Activated T-cell treated with anti-CD3 and anti-CD28 coated beads for 24 hours (primary cell): ENCODE measurements at places on chromosomes 4 and X.

- no peak for DNase-seq
Measured at GRCh38 chr4:66430856-66431255, 760.6 kb upstream of the EPHA5 start.

DNA sequence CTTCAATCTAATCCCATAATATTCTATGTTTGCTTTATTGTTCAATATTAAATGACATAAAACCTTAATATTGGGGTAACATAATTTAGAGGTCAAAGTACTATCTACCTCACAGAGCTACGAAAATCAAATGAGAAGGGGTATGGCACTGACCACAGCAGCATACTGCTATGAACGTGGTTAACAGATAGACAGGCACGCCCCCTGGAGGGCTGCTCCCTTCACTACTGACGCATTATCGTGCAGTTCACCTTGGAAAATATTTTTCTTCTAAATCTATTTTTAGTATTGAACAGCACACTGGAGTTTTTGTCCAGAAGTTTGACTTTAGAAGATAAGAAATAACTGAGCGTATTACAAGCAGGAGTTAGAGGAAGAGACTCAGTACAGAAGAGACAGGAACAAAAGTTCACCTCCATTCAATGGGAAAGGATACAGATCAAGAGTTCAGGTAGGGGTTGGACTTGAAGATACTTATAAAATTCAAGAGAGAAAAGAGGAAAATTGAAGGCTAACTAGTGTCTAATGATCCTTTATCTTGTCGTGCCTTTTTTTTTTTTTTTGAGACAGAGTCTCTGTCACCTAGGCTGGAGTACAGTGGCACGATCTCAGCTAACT, 22.7 kb downstream of the MAP9 start:
- DNase-seq = peak; percentile 9

GRCh38 chrX:11967986-11968869, 170.0 kb upstream of the FRMPD4 start:
- DNase-seq = no peak

DNA sequence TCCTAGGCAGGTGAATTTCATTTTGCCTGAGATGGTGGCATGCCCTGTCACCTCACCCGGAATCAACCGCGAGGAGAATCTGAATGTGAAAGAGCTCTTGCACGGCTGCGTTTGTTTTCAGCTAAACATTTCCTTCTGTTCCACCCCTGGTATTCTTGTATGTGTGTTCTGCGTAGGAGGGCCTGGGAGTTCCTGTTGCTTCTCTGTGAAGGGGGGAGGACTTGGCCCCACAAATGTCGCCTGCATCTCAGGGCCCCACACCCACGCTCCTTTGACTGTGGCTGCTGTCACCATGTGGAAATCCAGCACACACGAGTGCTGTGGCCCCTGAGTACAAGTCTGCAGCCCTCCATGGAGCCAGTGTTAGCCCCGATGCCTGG, 45.8 kb upstream of the CLCN4 start:
- DNase-seq = peak; percentile 54

GRCh38 chrX:41482154-41482850, 35.2 kb downstream of the NYX start:
- DNase-seq = no peak

- no peak for DNase-seq
Measured at GRCh38 chrX:153854702-153855101, 24.4 kb upstream of the PDZD4 start.

- DNase-seq = no peak
Measured at GRCh38 chr4:142933207-142933606, 87.1 kb upstream of the INPP4B start.

- no peak for DNase-seq
Measured at GRCh38 chr4:2059046-2059725, at the start of gene NAT8L. Gene NAT8L, plus strand, starts transcription at chr4:2059327. Its CDS starts 185 bp downstream, at chr4:2059512.

DNA sequence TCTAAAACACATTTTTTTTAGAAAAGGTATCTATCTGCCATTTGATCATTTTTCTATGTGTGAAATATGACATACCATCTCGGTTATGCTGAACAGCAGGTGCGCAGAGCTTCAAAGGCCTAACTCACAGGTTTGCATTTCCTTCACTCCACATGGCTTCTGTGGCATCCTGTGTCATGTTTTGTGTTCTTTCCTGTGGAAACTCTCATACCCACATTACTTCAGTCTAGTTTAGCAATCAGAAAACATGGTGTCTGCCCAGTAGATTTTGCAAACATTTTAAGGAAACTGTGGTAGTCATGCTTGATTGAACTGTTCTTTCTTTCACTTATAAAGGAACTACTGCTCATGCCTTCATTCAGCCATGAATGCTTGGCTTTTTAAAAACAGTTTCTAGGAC, 11.3 kb upstream of the ARAP2 start:
- peak; percentile 36 for DNase-seq

DNA sequence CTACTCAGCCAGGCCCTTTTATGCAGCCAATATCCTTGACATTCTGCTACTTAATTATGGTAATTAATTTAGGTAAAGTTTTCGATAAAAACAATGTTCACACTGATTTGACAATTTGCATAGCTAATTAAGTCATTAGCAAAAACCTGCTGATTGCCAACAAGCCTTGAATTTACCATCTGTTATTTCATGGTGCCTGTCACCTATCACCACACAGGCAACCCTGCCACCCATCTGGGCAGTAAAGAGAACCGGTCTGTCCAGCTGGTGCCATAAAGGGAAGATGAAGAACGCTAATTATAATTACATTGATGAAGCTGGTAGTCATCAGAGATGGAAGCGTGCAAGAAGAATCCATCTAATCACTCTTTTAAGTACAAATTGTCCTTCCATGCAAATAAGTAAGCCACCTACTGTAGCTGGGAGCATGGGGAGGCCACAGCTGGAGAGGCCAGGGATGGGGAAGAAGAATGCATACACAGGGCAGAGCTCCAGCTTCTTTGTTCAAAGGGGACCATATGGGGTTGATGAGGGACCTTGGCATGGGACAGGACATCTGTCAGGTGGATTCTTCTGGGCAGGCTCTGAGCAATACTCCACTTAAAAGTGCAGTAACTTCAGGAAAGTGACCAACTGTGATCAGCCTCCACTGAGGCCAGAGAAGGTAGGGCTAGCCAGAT, 277.3 kb upstream of the TAPT1 start:
- DNase-seq = no peak

DNA sequence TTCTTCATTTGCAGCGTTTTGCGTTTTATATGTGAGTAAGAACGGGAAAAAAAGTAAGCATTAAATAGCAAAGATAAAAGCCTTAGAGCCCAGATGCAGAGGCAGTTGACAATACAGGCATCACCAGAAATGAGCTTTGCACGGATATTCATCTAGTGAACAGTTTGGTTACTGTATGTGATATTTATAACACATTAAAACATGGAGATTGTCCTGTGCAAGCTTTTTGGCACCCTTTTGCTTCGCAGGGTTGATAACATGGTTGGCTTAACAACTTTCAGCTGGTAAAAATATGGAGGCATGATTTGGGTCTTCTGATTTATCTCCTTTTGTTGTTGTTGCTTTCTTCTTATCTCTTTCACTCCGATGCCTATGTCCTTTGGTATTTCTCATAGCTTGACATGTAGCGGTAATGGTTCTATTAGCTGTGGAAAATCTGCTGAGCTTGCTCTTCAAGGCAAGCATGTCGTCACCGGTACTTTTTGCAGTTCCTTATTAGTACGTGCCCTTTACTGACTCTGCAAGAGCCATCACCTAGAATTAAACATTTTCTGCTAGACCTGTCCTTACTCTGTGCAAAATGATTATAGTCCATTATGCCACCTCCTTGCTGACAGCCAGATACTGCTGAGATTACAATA, 102.9 kb downstream of the PCDH7 start:
- no peak for DNase-seq

DNA sequence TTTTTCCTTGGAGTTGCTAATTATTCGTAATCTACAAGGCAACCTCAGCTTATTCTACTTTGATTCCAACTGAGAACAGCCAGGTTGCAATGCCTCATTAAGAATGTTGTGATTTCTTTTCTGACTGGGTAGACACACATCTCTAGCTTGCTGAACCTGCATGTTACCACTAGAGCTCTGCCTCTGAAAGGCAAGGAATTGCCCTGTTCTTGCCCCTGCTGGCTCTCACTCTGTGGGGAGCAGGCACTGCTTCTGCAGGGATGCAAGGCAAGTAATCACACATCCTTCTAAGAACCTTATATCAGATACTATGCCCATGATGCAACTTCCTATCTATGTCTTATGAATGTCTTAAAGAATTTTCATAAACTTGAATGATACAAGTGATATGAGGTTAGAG, 503.2 kb downstream of the PACRGL start:
- DNase-seq = no peak

DNA sequence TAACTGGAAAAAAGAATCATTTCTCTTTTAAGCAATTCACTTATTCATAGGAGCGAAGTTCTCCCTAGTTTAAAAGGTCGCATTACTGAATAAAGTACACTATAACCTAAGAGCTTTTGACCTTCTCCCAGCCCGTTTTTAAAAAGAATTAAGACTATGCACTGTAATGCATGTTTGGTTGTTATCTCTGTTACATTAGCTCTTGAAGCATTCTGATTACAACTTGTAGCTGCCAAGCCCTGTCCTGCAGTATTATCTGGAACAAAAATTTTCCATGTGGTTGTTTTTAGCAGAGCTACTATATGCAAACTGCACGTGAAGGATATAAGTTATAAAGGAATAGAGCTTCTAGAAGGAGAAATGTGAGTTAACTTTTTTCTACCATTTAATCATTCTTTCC, 8.1 kb downstream of the GAB1 start:
- DNase-seq = no peak

DNA sequence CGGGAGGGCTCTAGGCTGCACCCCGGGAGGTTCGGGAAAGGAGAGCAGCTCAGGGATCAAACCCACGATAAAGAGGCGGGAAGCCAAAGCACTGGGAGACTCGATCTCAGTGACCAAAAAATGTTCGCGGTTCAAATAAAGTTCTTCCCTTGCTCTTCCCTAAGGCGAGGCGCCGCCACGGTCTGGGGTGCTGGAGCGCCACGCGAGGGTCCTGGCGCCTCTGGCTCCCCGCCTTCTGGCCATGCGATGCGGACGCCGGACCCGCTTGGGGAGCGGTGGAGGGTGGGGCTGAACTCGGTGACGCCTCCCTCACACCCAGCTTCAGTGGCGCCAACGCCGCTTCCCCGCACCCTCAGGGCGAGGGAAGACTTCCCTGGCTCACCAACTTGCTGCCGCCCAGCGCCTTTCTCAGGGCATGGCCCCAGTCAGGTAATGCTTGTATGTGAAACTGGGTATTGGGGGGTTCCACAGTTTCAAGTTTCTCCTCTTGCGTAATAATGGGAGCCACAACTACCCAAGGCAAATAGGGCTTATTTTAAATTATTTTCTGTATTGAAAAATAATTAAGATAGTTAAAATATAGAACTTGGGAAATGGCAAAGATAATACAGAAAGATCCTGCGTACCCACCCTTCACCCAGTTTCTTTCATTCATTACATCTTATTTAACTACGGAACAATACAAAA, at the start of gene QRFPR:
TSS of gene QRFPR (minus strand) at position 243 of the 687 bp plus-strand sequence. CDS start 371 bp downstream, outside the sequence.
- no peak for DNase-seq

DNA sequence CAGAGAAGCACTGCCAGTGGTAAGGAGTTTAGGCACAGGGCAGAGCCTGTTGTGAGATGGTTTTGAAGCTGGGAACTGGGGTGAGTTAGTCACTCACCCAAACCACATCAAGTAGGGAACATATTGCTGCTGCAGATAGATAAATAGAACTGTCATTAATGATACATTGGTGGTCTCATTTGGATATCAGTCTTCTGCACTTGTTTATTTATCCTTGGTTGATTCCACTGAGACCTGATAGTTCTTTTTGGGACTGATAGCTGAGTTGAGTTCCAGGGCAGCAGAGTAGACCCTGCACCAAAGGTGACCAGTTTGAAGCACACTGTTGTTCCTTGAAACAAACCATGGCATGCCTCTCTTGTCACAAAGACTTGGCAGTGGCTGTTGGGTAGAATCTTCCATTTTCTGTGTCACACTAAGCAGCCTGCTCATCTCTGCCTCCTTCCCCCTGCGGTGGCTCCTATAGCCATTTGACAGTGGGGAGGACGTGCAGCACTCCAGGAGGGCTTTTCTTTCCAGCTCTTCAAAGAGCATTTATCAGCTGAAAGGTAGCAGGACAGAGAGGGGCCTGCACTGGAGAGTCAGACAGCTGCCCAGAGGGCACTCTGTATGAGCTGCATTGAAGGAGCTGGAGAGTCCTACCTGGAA, 59.7 kb upstream of the TMEM164 start:
- no peak for DNase-seq

DNA sequence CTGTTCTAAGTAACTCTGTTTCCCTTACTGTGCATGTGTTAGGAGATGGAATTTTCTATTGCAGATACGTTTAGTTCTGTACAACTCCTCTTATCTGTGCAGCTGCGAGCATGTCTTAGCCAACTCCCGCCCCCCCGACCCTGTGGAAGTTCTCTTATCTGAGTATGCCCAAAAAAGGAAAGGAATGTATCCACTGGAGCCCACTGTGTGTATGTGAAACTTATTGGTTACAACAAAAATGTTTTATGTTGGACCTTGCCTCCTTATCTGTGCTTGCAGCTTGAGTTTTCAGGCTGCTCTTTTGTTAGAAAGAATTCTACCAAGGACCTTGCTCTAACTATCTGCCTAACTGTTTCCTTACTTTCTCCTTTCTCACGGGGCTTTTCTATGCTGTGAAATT, 24.2 kb upstream of the DCAF8L2 start:
- no peak for DNase-seq

DNA sequence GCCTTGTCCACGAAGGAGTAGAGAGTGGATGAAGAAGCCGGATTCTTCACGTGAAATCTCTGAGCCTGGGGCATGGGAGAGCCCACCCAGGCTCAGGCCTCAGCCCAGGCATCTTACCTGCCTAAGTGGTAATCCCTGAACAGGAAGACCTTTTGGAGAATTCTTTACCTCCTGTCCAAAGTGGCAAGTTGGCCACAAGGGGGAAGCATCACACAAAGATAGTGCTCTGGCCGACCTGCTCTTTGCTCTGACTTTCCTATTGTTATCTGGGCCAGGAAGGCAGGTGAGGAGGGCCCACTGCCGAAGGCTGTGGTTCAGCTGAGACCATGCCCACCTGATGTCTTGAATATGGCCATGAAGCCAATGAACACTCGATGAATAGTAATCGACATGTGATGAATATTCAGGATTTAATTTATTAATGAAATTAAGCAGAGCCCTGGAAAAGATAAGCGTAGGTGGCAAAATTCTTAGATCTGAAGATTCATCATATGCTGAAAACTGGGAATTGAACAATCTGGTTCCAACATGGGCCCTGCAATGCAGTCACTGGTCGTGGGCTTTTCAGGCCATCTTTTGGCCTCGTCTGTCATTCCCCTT, 93.8 kb downstream of the PDGFRA start:
- peak; percentile 28 for DNase-seq

GRCh38 chrX:41561045-41561444, 113.9 kb downstream of the NYX start:
- peak; percentile 16 for DNase-seq

- DNase-seq = no peak
Measured at GRCh38 chr4:19982556-19982955, 269.1 kb upstream of the SLIT2 start.

GRCh38 chr4:53575552-53575951, 15.7 kb downstream of the LNX1 start:
- no peak for DNase-seq
